Endothelial cell (in vitro differentiated cells): ENCODE measurements at places on chromosomes 5 and 9. TPM values are rescaled to one million over a fixed set of nuclear protein-coding genes. Genes with fewer than 3 reads are reported as not detected.

Gene CD274
- total RNA-seq: 0.56 TPM

Gene IFNA13
- total RNA-seq: not detected

DNA sequence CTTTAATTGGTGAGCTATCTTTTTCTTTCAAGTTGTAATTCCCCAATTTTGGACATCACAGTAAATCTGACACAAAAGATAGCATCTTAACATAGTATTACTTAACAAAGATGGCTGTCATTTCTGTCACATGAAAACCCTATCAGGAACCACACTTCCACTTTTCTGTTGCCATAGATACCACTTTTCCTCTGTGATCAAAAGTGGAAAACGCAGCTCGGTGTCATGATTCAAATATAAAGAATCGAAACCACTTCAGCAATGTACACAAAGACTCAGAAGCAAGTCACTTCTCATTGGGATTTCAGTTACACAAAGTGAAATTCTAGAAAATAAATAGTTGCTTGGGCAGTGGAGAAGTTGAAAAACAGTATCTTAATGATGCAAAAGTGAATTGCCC, 524.9 kb upstream of the ITGA1 start:
- no peaks in the 10 kb centered on the region for H3K4me1 ChIP-seq
- no peak overlapping the region for H3K4me3 ChIP-seq
- no peaks in the 10 kb centered on the region for H3K36me3 ChIP-seq
- H3K27me3 ChIP-seq: no peaks in the 10 kb centered on the region
- DNase-seq: no peak
- no peak overlapping the region for H3K27ac ChIP-seq

Gene ALDOB
- total RNA-seq: 0.31 TPM

DNA sequence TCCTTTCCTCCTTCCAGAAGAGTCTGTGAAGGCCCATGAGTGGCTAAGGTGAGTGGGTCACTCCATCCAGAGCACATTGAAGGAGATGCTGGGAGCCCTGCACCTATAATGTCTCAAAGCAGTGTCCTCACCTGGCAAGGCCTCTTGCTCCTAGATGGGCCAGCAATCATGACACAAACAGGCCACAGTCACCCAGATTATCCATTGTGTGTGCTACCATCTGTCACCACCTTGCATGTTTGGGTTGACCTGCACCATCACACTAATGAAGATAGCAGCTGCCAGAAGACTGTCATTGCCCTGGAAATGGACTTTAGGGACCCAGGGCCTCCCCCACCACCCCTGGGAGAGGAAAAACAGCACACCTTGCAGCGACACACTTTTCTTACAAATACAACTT, 69.6 kb downstream of the GABBR2 start:
- H3K4me1 ChIP-seq: no peaks in the 10 kb centered on the region
- H3K4me3 ChIP-seq: no peak overlapping the region
- no peak overlapping the region for H3K27ac ChIP-seq
- no peaks in the 10 kb centered on the region for H3K36me3 ChIP-seq

Gene IDNK
- 3.9 TPM for total RNA-seq

DNA sequence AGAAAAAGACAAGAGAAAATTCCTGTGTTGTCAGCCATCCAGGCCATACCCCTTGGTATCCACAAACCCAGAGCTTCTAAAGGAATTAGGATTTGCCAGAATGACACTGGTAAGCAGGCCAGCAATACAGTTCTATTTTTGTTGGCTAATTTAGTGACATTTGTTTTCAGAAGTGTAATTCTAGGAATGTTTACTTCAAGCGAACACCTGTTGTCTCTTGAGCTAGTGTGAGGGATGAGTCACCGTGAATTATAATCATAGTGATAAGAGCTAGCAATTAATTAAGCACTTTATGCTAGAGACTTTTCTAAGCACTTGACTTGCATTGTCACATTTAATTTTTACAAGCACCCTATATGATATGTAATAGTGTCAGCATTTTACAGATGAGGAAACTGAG, 99.2 kb downstream of the PRKACG start:
- DNase-seq: no peak
- no peaks in the 10 kb centered on the region for H3K36me3 ChIP-seq
- H3K4me3 ChIP-seq: no peak overlapping the region
- no peak overlapping the region for H3K27ac ChIP-seq
- H3K4me1 ChIP-seq: peaks cover 2% of the 10 kb centered on the region
- H3K27me3 ChIP-seq: no peaks in the 10 kb centered on the region

DNA sequence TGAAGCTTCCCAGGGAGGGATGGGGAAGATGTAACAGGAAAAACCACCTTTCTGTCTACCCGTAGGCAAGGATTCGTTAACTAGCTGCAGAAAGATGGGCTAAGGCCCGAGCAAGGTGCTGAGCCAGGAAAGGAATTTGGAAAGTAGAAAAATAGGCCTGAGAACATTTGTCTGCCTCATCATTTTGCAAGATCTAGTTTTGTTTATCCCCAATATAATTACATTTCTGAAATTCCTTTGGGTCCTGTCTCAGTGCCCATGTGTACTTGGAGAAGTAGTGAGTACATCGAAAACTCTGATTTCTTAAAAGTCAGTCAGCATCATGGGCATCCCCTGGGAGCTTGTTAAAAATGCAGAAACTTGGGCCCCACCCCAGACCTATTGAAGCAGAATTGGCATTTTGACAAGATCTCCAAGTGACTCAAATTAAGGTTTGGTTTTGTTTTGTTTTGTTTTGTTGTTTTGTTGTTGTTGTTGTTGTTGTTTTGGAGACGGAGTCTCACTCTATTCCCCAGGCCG, 52.1 kb upstream of the CEMIP2 start:
- DNase-seq: no peak
- H3K36me3 ChIP-seq: no peaks in the 10 kb centered on the region
- H3K4me1 ChIP-seq: peaks cover 29% of the 10 kb centered on the region

GRCh38 chr9:36742264-36742663, 169.6 kb downstream of the MELK start:
- no peaks in the 10 kb centered on the region for H3K36me3 ChIP-seq
- no peak for DNase-seq
- H3K4me3 ChIP-seq: no peak overlapping the region
- H3K27ac ChIP-seq: no peak overlapping the region
- peaks cover 17% of the 10 kb centered on the region for H3K4me1 ChIP-seq
- H3K27me3 ChIP-seq: peaks cover 8% of the 10 kb centered on the region

- no peak overlapping the region for H3K27ac ChIP-seq
- H3K36me3 ChIP-seq: no peaks in the 10 kb centered on the region
- DNase-seq: no peak
- H3K4me3 ChIP-seq: no peak overlapping the region
- H3K4me1 ChIP-seq: peaks cover 24% of the 10 kb centered on the region
Measured at GRCh38 chr9:76654575-76654974, 109.7 kb upstream of the PCA3 start.

- H3K4me3 ChIP-seq: no peak overlapping the region
- H3K36me3 ChIP-seq: peaks cover 47% of the 10 kb centered on the region
- H3K27me3 ChIP-seq: peaks cover 4% of the 10 kb centered on the region
- no peak overlapping the region for H3K27ac ChIP-seq
- peaks cover 4% of the 10 kb centered on the region for H3K4me1 ChIP-seq
Measured at GRCh38 chr5:31449174-31449573, 82.7 kb downstream of the DROSHA start.

GRCh38 chr9:100322954-100323536, 29.7 kb downstream of the TEX10 start:
- H3K4me1 ChIP-seq: no peaks in the 10 kb centered on the region
- H3K27ac ChIP-seq: peak overlapping the region; percentile 74
- peaks cover 3% of the 10 kb centered on the region for H3K36me3 ChIP-seq
- DNase-seq: peak; percentile 30

DNA sequence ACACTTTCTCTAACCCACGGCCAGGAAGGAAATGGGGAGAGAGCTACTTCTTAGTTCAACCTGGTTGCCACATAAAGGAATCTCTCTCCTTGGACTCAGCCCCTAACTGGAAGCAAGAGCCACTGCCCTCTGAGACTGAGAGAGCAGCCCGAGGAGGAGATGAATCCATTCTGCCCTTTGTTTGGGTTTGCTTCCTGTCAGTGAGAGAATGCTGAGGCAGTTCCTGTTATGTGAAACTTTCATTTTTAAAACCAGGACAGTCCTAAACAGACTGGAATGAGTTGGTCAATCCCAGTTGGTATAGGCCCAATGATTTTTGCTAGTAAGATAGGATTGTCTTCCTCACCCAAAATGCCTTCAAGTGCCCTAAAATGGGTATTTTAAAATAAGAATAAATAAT, 205.1 kb downstream of the NTRK2 start:
- no peak overlapping the region for H3K4me3 ChIP-seq
- peaks cover 19% of the 10 kb centered on the region for H3K4me1 ChIP-seq
- H3K27me3 ChIP-seq: no peaks in the 10 kb centered on the region

DNA sequence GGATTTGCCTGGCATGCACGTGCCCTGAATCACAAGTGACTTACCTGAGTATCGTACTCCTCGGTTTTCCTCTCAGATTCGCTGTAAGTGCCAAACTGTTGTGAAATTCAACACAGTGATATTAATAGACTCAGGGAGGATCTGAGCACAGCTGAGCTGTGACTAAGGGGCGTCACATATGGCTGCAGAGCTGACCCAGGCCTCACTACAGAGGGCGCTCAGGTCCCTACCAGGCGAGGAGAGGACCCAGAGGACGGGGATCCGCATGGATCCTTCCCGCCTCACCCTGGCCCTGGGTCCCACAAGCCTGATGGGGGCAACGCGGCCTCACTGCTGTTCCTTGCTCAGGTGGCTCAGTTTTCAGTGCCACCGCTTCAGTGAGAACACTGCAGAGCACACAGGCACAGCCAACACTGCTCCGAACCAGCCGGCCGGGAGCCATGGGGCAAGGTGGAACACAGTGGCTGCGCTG, 20.1 kb downstream of the CLPTM1L start:
- DNase-seq: no peak
- H3K36me3 ChIP-seq: peaks cover 57% of the 10 kb centered on the region
- peaks cover 9% of the 10 kb centered on the region for H3K4me1 ChIP-seq
- no peak overlapping the region for H3K27ac ChIP-seq
- peaks cover 17% of the 10 kb centered on the region for H3K27me3 ChIP-seq

- H3K27me3 ChIP-seq: peaks cover 28% of the 10 kb centered on the region
- H3K4me3 ChIP-seq: peak overlapping the region; percentile 72
- DNase-seq: no peak
- H3K27ac ChIP-seq: peak overlapping the region; percentile 10
- peaks cover 36% of the 10 kb centered on the region for H3K4me1 ChIP-seq
Measured at GRCh38 chr9:129489838-129490582, 130.9 kb downstream of the C9orf50 start.

DNA sequence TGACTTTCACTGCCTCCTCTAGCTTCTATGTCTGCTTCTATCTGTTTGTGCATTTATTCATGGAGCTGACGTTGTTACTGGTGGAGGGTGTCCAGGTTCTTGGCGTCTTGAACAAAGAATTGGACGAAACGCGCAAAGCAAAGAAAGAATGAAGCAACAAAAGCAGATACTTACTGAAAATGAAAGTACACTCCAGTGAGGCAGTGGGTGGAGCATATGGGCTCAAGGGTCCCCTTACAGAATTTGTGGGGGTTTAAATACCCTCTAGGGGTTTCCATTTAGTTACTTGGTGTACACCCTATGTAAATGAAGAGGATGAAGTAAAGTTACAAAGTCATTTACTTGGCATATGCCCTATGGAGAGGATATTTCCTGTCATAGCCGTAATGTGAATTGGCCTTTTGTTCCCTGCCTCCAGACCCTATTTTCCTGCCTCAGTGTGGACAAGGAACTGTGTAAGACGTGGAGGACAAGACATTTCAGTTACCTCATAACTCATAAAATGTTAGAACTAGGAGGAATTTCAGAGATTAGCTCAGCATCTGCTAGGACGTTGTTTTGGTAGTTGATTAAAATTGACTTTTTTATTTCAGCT, 3.1 kb downstream of the POLR3G start:
- H3K4me3 ChIP-seq: no peak overlapping the region
- H3K4me1 ChIP-seq: peaks cover 25% of the 10 kb centered on the region
- H3K36me3 ChIP-seq: peaks cover 3% of the 10 kb centered on the region

DNA sequence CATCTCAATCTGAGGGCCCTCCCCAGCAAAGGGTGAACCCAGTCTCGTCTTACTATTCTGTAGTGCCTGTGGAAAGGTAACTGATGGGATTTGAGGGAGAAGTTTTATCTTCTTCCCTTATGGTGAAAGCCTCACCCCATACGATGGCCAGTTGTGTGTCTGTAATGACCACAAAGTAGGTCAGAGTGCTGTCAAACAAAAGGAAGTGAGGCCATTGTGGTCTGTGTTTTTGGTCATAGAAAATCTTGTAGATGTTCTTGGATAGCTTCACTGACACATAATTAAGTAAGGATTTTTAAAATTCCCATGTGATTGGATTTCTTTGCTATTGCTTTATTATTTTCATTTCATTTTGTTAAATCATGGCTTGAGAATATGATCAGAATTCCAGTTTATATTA, 505.1 kb upstream of the KLF4 start:
- DNase-seq: no peak
- H3K27ac ChIP-seq: no peak overlapping the region
- no peak overlapping the region for H3K4me3 ChIP-seq
- no peaks in the 10 kb centered on the region for H3K27me3 ChIP-seq
- no peaks in the 10 kb centered on the region for H3K4me1 ChIP-seq

Gene CXCL14
- total RNA-seq: 0.13 TPM

Gene RGS7BP
- total RNA-seq: 0.23 TPM

GRCh38 chr5:107253246-107253645, 417.5 kb downstream of the EFNA5 start:
- no peak overlapping the region for H3K27ac ChIP-seq
- H3K4me3 ChIP-seq: no peak overlapping the region
- H3K4me1 ChIP-seq: no peaks in the 10 kb centered on the region
- H3K27me3 ChIP-seq: no peaks in the 10 kb centered on the region

Gene TMEM141
- total RNA-seq: 73.0 TPM
